ENCODE measurements at places on chromosomes 3 and 15.

DNA sequence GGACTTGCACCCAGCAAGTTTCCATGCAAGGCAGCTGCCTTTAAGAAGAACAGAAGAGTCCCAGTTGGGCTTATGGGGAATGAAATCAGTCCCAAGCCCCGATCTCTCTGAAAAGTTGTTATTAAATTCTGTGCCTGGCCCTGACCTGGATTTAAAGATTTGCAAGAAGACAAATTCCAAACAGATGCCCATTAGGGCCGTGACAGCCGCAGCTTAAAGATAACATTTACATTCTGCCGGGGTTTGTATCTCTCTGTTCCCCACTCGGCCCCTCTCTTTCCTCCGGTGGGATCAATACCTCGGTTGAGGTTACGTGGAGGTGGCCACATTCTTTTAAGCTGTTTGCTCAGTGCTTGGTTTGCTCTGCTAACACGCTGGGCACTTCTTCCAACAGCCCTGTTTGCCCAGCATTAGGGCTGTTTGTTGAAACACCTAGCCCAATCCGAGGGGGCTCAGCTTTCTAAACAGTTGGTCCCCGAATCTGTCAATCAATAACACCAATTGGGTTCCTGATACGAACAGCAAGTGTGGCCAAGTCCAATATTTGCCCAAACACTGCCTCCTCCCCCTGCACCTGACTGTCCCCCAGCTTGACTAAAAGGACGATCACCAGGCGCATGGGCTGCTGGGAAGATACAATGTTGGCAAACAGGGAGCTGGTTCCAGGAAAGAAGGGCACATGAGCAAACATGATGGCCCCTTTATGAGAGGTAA is 108.6 kb downstream of the RPLP1 start:
- no peak for DNase-seq

GRCh38 chr3:29092348-29092747 is 188.5 kb upstream of the RBMS3 start:
- no peak for DNase-seq

GRCh38 chr3:48034000-48034516 is 17.8 kb upstream of the MAP4 start:
- DNase-seq: no peak

DNA sequence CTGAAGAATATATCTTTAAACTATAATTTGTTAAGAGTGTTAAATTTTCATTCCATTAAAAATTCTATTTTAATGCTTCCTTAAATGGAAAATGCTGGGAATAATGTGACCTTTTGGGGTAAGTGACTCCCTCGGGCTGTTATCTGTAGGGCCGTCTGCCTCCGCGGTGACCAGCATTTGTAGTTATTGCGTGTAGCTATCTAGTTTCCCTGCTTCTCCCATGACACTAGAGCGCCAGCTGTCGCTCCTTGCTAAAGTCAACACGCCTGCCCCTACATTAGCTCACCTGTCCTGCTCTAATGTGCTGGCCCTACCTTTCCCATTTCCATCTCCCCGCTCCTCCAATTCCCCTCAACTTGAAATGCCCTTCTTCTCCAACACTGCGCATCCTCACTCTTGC is 12.4 kb upstream of the CHRM5 start:
- DNase-seq: no peak

DNA sequence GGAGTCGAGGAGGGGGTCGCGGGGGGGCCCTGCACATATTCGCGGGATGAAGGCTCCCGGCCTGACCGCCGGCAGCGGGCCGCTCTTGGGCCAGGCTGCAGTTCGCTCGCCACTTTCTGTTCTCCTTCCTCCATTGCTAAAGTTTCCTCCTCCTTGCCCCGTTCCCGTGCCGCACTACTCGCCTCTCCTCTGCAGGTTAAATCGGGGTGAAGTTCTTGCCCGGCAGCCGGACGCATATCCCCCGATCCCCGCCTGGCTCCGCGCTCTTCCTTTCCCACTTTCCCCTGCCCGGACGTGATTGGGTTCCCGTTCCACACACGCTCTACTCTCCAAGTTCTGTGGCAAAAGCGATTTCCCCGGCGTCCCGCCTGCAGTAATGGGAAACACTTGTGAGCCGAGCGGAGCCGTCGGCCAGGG is 556 bp downstream of the CRYBG3 start:
- peak; percentile 7 for DNase-seq

GRCh38 chr3:97910931-97911351 is 61.3 kb downstream of the RIOX2 start:
- DNase-seq: peak; percentile 17

- DNase-seq: no peak
These were observed 7.6 kb downstream of the MAN2C1 start for GRCh38 chr15:75360856-75361255.

GRCh38 chr3:181955566-181955965 is 243.8 kb downstream of the SOX2 start:
- DNase-seq: no peak

- DNase-seq: no peak
These were observed 36.6 kb downstream of the MRAS start for GRCh38 chr3:138384976-138385375.

- DNase-seq: no peak
These were observed 6.7 kb upstream of the SLC12A8 start for GRCh38 chr3:125219261-125219701.

GRCh38 chr3:102180280-102180931 is 254.4 kb upstream of the ZPLD1 start:
- no peak for DNase-seq

- no peak for DNase-seq
These were observed 13.0 kb downstream of the DNAJB8 start for GRCh38 chr3:128453501-128454309.

DNA sequence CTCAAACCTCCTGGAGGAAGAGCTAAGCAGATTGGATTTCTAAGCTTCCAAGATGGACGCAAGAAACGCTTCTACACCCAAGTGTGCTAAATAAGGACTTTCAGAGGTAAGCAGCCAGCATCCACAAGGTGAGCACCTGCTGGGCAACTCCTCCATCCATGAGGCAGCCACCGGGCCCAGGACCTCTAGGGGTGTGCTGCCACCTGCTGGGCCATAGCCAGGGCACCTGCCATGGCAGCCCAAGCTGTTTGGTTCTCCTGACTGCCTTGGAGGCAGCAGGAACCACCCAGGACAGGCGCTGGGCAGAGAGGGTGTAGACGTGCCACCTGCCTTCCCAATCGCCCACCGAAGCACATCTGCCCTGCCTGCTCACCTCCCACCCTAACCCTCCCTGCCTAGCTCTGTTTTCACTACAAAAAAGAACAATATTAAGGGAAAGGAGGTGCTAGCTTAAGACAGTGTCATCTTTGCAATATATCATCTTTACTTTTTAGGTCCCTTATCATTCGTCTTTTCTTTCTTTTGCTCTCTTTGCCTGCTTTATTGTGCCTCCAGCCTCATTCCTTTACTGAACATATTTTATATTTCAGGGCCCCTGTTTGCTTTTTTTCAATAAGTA is 12.9 kb downstream of the C15orf62 start:
- peak; percentile 83 for DNase-seq

- no peak for DNase-seq
These were observed 3.9 kb downstream of the MKRN3 start for GRCh38 chr15:23569151-23569925.

DNA sequence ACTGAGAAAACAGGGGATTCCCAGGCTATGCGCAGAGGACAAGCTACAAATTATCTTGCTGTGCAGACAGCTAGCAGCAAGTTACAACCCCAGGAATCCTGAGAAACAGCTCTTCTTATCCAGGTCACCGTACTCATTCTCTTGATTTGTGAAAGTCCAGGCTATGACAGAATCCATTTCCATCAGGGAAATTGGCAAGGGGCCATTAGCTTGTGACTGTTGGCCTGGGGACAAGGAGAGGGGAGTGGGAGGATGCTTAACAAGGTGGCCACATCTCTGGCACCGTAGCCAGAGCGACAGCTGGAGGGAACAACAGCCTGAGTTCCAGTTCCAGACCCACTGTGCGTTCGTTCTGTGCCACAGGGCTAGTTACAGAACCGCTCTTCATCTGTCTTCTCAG is 44.9 kb upstream of the PLXNA1 start:
- DNase-seq: no peak

GRCh38 chr15:44314512-44314911 is 26.0 kb downstream of the GOLM2 start:
- DNase-seq: no peak

- DNase-seq: no peak
These were observed 68.9 kb upstream of the PCSK6 start for GRCh38 chr15:101558221-101558941.

DNA sequence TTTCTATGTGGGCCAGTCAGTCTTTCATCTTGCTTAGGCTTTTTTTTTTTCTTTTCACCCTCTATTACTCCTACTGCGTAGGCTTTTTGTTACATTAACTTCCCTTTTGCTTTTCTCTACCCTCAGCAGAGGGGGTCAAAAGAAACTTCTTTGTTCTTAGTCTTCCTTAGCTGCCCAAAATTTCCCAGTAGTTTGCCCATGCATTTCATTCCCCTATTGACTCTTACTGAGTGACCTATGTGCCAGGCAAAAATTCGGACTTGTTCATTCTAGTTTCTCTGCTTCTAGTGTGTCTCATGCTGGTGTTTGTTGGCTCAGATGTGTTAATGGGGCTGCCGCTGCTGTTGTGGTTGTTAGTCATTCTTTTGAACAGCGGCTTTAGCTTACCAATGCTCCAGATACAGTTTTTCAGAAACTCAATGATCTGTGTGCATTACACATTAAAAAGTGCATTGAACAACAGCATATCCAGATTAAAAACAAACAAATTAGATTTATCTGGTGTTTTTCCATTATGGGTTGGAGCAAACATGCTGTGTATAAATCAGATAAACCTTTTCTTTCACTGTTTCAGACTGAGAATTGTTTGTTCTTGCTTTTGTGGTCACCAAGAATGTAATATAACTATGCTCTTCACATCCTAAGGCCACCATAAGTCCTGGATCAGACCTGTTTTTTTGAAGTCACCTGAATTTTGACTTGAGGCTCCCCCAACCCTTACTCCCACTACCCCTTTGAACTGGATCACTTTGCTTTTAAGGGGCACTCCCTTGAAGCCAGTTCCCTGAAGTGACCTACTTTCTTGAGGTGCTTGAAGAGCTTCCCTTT is 43.1 kb downstream of the PDE8A start:
- DNase-seq: no peak

DNA sequence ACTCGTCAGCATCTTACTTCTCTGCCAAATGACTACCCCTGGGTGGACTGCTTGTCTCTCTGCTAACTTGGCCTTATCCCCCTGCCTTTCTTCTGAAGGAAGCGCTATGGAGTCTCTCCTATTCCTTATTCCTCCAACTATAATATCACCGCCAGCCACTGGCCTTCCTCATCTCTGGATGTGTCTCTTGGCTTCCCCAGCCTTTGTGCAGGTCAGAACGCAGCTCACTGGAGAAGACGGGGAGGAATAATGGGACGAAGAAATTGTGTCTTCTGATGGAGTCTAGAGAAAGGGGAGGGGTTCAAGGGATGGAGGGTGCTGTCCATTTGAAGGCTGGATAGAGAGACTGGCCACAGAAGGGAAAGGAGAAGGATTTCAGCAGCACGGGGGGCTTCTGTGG is 16.9 kb downstream of the ITGA11 start:
- peak; percentile 15 for DNase-seq

GRCh38 chr3:69915726-69916125 is 83.8 kb upstream of the SAMMSON start:
- no peak for DNase-seq

- DNase-seq: no peak
These were observed 23.9 kb upstream of the CTNNB1 start for GRCh38 chr3:41175365-41175764.

- peak; percentile 59 for DNase-seq
These were observed 2.7 kb downstream of the RAB8B start for GRCh38 chr15:63191895-63192618.
